ENCODE measurements at places on chromosomes 4 and X.

DNA sequence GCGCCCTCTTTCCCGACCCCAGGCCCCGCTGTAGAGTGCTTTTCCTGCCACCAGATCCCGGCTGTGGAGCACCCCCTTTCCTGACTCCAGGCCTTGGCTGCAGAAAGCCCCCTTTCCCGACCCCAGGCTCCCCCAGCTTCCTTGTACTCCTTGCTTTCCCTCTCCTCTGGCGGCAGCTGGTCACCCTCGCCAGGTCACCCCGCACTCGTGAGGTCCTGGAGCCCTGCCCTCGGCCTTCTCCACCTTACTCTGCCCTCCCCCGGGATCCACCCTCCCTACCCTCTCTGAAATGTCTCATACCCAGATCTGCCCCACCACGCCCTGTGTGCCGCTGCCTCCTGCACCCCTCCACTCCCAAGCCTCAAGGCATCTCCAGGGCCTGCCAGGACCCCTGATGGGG is 25.0 kb upstream of the C4orf50 start:
- DNase-seq, result no peak

GRCh38 chrX:52870046-52870445 is 2.2 kb upstream of the XAGE3 start:
- DNase-seq, result no peak

DNA sequence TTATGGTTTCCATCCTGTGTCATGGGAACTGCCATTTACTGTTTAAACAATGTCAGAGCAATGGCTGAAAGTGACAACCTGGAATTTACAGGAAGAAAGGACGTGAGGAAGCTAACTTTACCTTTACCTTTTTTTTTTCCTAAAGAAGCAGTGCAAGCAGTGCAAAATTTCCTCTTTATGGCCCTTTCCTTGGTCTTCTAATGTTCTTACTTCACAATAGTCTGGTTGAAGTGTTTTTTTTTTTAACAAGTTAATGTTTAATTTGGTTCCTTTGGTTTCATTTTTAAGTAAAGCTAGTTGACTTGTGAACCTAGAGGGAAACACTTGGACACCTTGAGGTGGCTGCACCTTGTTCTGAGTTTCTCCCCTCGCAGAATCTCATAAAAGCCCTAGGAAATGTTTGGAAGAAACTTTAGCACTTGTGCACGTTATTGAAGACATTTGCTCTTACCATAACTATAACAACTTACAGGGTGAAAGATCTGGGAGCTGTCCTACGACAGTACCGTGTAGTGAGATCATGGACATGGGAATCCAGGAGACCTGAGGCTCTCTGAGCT is 1.8 kb downstream of the SGMS2 start:
- DNase-seq, result no peak

- no peak for DNase-seq
Observed at GRCh38 chr4:76703123-76703490, 194.8 kb downstream of the SOWAHB start.

DNA sequence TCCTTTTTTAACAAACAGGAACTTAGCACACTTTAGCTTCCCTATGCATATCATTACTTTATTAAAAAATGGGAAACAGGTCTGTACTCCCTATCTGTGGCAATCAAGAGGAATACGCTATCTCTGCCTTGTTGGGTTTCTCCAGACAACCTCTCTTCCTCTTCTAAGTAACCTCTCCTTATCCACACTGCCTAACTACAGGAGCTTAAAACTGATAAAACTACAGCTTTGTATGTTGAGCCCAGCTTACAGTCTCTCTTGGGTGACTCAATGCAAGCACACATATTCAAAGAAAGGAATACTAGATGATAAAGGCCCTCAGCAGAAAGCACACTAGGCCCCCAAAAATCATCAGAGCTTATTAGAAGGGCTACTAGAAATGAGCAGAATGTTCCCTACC is 8.9 kb downstream of the NUP62CL start:
- no peak for DNase-seq

DNA sequence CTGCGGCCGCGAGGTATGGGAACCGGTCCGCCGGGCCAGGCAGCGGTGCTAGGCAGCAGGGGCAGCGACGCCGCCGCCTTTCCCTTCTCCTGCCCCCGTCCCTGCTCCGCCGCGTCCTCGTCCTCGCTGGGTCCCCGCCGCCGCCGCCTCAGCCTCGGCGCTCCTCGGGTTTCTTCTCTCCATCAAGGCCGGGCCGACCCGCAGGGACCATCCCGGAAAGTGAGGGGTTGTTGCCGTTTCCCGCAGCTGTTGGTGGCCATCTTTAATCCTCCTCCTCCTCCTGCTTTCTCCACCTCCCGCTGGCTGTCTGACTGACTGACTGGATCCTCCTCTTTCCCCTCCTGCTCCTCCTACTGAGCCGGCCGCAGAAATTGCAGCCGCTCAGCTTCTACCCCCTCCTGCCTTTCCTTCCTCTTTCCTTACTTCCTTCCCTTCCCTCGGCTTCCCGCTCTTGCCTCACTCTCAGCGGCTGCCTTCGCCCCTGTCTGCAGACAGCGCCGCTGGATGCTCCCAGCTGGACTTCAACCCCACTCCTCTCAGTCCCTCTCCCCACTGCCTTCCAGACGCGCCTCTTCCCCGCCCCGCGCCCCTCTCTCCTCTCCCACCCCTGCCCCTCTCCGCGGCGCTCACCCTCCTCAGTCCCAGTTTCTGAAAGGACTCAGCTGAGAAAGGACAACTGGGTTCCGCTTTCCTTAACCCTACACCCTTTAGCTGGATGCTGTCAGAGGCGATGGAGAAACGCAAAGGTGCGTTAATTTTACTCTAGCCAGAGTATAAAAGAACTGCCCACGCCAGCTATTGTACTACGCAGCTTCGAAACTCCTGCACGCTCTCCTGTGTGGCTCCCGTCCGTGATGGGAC is at the start of gene WDFY3:
WDFY3 (minus strand) TSS at position 309 of the 861 bp plus-strand sequence. CDS start 106,099 bp downstream, outside the sequence.
- no peak for DNase-seq

- DNase-seq, result no peak
Observed at GRCh38 chr4:107793996-107794395, 30.7 kb upstream of the SGMS2 start.

- DNase-seq, result no peak
Observed at GRCh38 chr4:95066050-95066449, 308.3 kb downstream of the BMPR1B start.

GRCh38 chr4:79198951-79199587 is 126.8 kb downstream of the NAA11 start:
- no peak for DNase-seq

DNA sequence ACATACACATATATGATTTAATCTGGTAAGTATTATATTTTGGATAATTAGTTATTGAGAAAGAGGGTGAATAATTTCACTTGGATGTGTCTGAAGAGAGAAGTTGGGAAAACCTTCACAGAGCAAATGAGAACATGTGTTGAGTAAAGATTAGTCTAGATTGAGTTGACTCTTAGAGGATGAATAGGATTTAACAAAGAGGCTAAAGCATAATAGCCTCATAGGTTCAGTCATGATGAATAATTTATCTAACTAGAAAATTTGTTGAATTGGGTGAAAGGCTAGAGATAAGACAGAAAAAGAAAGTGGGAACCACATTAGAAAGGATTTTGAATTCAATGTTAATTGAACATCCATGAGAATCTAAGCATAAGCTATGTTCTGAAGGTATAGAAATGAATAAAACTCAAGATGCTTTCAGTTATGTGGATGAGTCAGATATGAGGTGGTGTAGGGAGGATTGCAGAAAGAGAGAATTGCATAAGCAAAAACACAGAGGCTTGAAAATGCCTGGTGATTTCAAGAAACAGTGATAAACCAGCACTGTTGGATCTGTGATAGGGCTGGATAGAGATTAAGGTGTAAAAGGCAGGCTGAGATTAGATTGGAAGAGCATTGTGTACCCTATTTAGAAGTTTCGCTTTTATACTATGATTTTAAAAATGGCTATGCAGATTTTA is 207.6 kb upstream of the NR3C2 start:
- no peak for DNase-seq

DNA sequence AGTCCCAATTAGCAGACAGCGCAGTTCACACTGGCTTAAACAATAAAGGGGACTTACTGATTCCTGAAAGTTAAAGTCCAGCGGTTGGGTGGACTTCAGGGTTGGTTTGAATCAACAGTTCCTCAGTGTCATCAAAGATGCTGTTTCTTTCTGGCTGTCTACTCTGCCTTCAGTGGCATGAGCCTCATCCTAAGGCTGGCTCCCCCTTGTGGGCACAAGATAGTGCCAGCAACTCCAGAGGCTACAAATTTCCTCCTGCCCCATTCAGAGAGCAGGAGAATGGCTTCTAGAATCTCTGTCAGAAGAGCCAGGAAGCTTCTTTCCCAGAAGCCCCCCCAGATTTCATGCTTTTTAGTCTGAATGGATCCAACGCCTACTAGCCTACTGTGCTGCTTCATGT is 82.4 kb upstream of the MTM1 start:
- DNase-seq, result peak; percentile 32

DNA sequence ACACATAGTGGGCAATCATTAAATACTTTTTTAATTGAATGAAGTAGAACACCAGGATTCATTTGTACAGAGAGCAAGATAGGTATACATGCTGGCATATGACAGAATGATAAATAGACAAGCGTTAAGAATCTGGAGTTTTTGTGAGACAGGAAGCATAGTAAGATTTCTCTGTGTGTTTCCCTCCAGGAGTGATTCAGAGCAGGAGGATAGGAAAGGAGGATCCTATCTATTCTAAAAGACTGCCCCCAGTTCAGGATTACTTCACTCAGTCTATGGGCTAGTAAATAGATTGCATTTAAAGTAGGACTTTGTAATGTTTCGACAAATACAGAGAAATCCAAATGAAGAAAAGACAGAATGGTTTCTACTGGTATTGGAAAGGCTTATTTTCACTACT is 423.7 kb downstream of the PDGFC start:
- DNase-seq, result no peak

DNA sequence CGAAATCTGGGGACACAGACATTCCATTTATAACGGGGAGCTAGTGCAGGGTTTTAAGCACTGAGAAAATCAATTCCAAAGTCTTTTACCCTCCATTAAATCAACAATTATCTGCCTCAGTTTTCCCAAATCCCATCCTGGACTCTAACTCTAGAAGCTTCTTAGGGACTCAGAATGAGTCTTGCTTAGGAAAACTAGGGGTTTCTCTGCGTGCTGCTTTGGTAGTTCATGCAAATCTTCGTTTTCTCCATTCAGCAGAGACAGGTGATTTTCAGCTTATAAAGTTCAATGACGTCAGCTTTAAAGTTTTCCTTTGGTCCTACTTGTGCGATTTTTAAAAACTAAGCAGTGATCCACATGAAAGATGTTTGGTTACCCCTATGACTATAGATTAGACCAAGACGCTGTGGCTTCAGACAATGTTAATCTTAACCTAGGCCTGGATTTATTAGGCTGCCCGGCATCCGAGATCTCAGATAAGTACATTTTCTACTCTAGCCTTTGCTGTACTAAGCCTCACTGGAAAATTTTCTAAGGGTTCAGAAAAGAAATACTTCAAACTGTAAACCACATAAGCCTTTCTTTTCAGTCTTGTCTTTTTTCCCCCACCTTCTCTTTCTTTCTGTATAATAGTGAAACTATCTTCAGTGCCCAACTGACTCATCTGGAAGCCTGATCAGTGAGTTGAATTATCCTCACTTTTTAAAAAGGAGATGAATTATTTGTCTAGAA is 121.4 kb upstream of the GATB start:
- no peak for DNase-seq

DNA sequence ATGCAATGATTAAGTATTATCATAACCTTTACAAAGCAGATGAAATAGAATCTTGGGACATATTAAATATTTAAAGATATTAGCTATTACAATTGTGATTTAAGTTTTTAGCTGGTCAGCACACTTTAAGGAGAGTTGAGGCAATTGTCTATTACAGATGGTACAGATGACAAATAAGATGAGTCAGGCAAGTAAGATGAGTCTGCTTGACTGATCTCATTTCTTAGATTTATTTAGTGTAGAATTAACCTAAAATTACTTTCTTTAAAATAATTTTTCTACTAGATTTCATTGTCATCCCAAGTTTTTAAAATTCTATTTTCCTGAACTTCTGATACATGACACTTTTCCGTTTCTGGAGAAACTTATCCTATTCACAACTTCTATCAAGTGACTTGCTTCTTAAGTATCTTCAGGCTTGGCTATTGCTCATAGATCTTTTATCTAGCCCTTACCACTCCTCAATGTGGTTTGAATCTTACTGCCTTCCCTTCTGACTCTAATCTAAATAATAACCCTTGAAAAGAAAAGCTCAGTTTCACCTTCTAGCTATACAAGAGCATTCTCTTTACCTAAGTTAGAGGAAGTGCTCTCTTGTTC is 32.9 kb downstream of the CXCL1 start:
- DNase-seq, result no peak

DNA sequence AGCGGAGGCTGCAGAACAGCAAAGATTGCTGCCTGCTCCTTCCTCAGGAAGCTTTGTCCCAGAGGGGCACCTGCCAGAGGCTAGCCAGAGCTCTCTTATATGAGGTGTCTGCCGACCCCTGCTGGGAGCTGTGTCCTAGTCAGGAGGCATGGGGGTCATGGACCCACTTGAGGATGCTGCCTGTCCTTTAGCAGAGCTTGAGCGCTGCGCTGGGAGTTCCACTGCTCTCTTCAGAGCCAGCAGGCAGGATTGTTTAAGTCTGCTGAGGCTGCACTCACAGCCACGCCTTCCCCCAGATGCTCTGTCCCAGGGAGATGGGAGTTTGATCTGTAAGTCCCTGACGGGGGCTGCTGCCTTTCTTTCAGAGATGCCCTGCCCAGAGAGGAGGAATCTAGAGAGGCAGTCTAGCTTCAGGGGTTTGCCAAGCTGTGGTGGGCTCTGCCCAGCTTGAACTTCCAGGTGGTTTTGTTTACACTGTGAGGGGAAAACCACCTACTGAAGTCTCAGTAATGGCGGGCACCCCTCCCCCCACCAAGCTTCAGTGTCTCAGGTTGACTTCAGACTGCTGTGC is 10.9 kb downstream of the DCK start:
- DNase-seq, result peak; percentile 50

GRCh38 chrX:100995469-100995868 is 26.0 kb downstream of the ARL13A start:
- no peak for DNase-seq

- no peak for DNase-seq
Observed at GRCh38 chrX:133868682-133869081, 116.7 kb downstream of the GPC3 start.

DNA sequence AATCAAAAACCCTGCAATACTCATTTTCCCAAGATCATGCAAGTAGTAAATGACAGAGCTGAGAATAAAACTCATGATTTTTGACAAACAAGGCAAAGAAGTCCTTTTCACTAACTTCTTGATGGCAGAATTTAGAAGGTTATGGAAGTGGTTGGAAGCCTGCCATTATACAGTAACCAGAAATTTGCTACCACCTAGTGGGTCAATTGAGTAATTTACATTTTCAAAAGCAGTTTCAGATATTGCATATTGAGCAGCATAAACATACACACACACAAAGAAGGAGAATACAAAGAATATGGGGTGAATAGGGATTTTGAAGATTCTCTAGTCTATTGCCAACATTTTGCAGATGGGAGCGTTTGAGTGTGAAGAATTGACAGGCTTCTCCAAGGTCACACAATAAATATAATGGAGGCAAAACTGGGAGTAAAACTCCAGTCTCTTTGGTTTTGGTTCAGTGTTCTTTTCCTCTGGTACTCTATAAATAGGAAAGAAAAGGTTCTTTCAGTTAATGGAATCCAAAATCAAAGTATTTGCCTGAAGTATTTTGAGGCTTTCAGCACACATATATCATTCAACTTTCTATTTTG is 70.2 kb downstream of the GC start:
- no peak for DNase-seq

All from activated CD4-positive, alpha-beta T cell treated with anti-CD3 and anti-CD28 coated beads, Interleukin-2, amount 50 U/mL, for 1 hour (primary cell).